Mucosa of gallbladder (tissue), 1 donor: ENCODE measurements at places on chromosomes 13 and 19. TPM values are rescaled to one million over a fixed set of nuclear protein-coding genes. Genes with fewer than 3 reads are reported as not detected.
A peak's percentile ranks its signal among the peaks of the same experiment; 100 is the strongest.

DNA sequence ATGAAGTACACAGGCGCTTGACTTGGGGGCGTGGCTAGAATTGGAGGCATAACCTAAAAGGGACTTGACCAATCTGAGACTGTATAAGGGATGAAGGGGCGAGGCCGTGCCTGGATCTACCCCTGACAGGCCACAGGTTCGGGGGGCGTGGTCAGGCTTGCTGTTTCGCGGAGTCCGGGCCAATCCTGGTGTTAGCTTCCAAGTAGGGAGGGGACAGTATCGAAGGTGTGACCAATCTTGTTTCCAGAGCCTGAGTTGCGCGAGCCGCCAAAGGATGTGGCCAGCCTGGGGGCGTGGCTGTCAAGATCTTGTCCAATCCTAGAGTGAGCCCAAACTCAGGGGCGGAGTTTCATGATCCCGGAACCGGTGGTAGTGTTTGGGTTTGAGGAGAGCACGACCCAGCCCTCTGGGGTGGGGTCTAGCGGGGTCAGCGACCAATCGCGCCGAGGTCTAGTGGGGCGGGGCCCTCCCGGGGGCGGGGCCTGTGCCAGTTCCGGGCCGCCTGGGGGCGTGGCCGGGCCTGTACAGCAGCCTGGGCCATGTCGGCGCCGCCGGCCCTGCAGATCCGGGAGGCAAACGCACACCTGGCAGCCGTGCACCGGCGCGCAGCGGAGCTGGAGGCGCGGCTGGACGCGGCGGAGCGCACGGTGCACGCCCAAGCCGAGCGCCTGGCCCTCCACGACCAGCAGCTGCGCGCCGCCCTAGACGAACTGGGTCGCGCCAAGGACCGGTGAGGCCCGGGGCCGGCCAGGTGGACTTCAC, at the start of gene VMAC:
VMAC (plus strand) TSS at position 521 of the 762 bp plus-strand sequence; CDS start at position 540, 19 bp downstream.
- peak; percentile 100 for DNase-seq

DNA sequence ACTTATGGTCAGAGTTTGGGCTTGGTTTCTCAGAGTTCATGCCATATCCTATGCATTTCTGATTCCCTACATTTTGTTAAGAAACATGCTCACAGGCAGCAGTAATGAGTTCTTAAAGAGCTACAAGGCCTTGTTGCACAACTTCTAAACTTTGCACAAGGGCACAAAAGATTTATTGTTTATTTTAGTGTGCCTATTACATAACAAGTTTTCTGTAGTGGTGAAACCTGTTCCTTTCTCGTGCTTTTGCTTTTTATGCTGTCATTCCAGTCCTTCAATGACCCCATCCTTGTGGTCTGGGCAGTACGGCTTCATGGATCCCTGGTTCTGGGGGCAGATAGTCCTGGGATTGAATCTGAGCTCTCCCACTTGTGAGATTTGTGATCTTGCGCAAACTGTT, 17.8 kb downstream of the ZNF507 start:
- no peak for DNase-seq

GRCh38 chr13:109646423-109646822, 140.0 kb downstream of the IRS2 start:
- no peak for DNase-seq

DNA sequence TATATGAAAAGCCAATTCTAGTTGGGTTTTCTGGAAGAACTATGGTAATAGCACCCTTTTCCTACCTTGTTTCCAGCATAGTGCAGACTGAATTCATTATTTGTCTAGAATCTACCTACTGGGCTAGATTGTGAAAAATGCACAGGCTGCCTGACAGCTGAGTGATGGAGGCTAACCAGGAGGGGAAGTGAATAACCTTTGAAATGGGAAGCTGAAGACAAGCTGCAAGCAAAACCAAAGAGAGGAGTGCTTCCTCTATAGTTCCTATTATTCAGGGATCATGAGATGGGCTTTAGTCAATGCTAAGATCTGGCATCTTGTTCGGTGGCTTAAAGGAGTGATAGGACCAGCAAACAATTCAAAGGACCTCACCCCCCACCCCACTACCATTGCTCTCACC, 26.9 kb downstream of the MZT1 start:
- DNase-seq: no peak

- no peak for DNase-seq
Measured at GRCh38 chr13:108917581-108917980, 288.2 kb downstream of the MYO16 start.

DNA sequence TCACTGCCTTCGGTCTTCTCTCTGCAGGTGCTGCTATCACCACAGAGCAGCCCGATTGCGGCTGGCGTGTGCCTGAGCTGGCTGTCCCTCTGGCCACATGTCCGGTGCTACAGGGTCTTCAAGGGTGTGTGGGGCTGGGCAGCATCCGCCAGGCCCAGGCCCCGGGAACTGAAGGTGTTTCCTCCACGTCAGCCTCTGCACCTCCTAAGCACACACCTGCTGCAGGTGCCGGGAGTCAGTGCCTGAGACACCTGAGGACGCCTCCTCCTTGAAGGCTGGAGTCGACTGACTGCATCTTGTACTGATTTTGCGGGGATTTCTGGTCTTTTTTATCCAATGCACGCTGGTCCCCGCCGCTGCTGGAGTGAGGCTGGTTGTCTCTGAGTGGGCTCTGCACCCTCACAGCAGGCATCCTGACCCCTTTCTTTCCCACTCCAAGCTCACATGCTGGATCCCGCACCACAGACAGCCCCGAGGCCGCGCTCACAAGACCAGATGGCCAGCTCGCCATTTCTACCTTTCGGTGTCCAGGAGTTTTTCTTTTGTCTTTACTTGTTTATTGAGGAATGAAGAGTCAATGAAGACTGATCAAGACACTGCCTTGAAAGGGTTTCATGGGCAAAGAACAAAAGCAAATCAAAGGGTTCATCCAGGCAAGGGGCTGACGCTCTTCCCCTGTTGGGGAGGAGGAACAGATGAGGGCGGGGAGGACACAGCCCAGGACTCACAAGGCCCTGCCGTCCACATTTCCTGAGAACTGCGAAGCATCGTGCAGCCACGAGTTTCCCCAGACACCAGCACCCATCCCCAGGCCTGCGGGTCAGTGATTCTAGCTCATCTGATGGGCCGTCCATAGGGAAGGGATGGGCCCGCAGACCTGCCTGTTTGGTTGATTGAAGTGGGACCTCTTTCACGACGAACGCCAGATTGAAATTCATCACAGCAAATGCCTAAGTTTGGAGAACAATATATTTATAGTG, 203.8 kb upstream of the SOX1 start:
- no peak for DNase-seq

DNA sequence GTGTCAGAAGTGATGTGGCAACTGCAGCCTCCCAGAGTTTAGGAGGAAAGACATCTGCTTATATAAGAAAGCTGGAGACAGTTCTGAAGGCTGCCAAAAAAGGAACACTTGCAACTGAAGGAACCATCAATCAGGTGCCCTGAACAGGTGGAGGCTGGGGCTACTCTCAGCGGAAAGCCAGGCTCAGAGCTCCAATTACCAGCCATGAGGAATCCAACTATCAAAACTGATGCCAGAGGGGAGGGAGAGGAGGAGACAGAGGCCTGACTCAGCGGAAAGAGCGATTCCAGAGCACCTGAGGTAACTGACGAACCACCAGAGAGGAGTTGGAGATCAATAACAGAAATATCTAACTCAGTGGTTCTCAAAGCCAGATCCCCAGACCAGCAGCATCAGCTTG, 24.3 kb downstream of the LEUTX start:
- DNase-seq: no peak

The EID2 gene
- total RNA-seq: 15.0 TPM

The FUT3 gene
- total RNA-seq: 127 TPM

GRCh38 chr19:17968362-17968761, 1.5 kb downstream of the KCNN1 start:
- no peak for DNase-seq

GRCh38 chr19:30393729-30394480, 21.7 kb downstream of the ZNF536 start:
- no peak for DNase-seq

GRCh38 chr19:3984584-3984907, 717 bp downstream of the EEF2 start:
- DNase-seq: no peak

The EPS8L1 gene
- 127 TPM for total RNA-seq

DNA sequence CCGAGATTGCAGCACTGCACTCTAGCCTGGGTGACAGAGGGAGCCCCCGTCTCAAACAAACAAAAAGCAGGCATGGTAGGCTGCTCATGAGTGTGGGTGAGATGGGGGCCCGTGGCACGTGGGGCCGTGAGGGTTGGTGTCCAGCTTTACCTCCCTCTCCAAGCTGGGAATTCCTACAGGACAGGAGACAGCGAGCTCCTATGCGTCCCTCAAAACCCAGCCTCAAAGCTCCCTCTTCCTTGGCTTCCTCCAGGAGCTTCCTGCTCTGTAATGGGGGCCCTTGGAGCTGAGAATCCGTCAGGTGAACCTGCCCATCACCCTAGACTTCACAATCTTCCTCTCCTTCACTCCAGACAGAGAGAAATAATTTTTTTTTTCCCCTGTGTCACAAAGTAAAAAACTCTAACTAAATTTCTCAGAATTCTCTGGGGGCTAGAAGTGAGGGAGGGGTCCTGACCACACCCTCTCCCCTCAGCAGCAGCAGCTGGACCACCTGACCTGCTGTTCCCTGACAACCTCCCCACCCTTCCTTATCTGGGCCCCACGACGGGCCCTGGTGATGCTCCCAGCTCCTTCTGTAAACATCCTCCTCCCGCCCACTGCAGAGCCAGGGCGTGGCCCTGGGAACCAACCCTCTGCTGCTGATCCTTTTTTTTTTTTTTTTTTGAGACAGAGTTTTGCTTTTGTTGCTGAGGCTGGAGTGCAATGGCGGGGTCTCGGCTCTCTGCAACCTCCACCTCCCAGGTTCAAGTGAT, 22.1 kb upstream of the WDR18 start:
- no peak for DNase-seq

The SIAH3 gene
- 0.06 TPM for total RNA-seq

- DNase-seq: no peak
Measured at GRCh38 chr19:11377237-11377636, 2.8 kb downstream of the SWSAP1 start.

DNA sequence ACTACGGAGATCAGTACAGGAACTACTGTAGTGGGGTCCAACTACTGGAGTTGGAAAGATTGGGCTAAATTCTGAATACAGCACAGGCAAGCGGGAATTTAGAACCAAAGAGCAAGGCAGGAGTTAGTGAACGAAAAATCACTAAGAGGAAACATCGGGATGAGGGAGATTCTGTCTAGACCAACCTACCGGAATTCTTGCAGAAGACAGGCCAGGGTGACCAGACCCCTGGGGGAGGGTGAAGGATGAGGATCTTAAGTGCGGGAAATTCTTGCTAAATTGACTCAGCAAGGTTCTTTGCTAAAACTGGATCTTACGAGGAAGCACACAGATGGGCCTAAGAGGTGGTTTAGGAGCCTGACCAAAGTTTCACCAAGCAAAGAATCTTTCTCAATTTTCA, 13.2 kb upstream of the PSPC1 start:
- DNase-seq: no peak

DNA sequence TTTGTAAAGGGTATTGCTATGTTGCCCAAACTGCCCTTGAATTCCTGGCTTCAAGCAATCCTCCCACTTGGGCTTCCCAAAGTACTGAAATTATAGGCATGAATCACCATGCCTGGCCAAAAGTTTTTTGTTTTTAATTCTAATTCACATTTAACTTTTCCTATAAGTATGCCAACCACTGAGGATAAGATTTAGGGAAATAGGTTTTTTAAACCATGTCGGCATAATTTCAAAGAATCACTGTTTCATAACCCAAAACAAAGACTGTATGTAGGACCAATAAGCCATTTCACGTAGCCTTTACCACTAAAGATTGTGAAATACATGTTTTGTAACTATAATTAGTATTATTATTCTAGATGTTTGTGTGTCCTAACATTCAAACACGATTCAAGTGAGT, 8.2 kb downstream of the ZDHHC20 start:
- DNase-seq: no peak

- no peak for DNase-seq
Measured at GRCh38 chr13:70703755-70704154, 595.5 kb upstream of the KLHL1 start.

- DNase-seq: no peak
Measured at GRCh38 chr19:46022061-46022430, 807 bp downstream of the PGLYRP1 start.

- peak; percentile 62 for DNase-seq
Measured at GRCh38 chr19:35911790-35912189, 3.7 kb upstream of the TYROBP start.

- no peak for DNase-seq
Measured at GRCh38 chr13:24124789-24125476, 35.6 kb upstream of the SPATA13 start.

The KLHL1 gene
- total RNA-seq: not detected

The THSD1 gene
- total RNA-seq: 2.9 TPM

GRCh38 chr13:98730441-98730840, 22.0 kb downstream of the SLC15A1 start:
- no peak for DNase-seq

- DNase-seq: no peak
Measured at GRCh38 chr19:58209577-58209976, 19.1 kb upstream of the ZNF544 start.

DNA sequence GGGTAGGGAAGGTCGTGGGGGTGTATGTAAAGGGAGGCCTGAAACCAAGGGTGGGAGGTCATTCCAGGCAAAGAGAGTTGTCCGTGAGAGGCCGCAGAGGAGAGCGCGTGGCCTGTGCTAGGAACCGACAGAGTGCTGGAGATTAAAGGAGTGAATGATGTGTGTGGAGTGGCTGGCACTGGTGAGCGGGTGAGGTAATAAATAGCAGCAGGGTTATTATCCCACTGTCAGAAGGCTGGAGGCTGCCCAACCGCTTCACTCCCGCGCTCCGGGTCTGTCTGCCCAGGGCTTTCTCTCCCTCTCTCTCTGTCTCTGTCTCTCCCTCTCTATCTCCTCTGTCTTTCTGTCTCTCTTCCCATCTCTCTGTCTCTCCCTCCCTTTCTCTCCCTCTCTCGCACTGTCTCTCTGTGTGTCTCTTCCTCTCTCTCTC, 17.4 kb downstream of the ZNF579 start:
- DNase-seq: peak; percentile 61

GRCh38 chr19:28466107-28467045, 746.6 kb downstream of the UQCRFS1 start:
- DNase-seq: peak; percentile 73

The GAS6 gene
- 118 TPM for total RNA-seq

GRCh38 chr13:44868397-44868796, 120.9 kb downstream of the NUFIP1 start:
- DNase-seq: no peak

DNA sequence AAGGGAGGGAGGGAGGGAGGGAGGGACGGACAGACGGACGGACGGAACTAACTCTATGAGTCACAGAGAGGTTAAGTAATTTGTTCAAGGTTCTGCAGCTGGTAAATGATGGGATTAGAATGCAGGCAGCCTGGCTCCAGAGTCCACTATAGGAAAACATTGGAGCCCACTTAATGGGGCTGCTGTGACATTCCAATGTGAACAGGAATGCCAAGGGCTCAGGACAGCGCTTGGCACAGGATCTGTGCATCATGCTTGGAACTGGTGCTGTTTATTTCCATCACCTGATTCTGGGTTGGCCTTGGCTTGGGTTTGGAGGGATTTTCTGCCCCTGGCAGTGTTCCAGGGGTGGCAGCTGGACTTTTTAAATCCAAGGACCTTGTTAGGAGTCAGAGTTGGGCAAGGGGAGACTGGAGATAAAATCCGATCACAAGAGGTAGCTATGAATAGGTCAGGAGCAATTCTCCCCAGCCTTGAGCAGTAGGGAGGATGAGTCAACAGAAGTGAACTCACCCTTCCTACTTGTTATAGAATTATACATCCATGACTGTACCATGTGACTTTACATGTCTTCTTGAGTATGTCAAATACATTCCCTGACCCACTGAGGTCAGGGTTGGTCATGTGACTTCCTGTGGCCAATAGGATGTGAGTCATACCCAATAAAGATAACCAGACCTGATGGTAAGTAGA, 7.8 kb upstream of the HIF3A start:
- DNase-seq: no peak
